ENCODE measurements at places on chromosomes 1 and 21.

DNA sequence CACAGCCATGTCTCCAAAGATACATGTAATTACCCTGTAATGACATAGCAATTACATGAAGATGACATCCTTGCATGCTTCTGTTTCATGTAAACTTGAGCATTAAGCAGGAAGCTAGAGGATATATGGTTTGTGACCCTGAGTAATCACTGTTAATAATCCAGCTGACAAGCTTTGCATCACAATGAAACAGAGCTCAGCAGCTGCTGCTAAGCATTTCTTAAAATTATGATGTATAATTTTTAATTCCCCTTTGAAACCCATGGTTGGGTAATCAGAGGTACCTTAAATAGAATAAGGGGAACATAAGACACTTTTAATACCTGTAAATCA lies 293.5 kb downstream of the NTNG1 start:
- DNase-seq, result no peak

GRCh38 chr1:84876353-84876752 lies 16.7 kb downstream of the LPAR3 start:
- DNase-seq, result no peak

- no peak for DNase-seq
Measured at GRCh38 chr21:34692458-34693020, 23.7 kb downstream of the CLIC6 start.

DNA sequence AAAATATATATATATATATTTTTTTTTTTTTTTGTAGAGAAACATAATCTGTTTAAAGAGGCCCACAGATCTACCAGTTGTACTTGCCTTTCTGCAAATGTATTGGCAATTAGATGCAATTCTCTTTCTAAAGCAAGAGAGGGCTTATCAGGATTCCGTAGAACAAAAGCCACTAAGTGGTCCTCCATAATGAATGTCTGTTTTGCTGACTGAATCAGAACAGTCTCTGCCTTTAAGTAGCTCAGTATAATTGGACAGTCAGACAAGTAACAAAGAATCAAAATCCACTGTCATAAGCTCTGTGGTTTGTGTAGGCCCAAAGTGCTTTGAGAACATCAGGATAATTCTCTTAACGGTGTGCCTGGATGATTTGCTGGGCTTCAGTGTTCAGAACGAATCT lies 17.3 kb downstream of the SARS1 start:
- no peak for DNase-seq

GRCh38 chr1:29133861-29134694 lies 10.4 kb upstream of the TMEM200B start:
- no peak for DNase-seq

DNA sequence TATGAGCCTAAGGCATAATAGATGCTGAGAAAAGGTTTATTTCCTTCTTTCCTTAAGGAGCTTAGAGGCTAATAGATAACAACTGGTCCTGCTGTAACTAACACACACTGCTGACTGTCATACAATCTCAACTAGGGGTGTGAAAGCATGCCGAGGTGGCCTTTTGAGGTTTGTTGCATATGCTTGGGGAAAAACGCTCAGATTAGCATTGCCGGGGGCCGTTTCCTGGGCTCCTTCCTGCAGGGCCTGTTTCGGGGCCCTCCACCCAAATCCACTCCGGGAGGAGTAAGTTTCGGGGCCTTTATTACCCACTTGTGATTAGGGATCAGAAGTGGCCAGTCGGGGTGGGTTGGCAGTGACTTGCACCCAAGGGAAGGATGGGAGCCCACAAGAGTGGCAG lies 27.2 kb upstream of the RCSD1 start:
- DNase-seq, result no peak

- no peak for DNase-seq
Measured at GRCh38 chr1:115712911-115713609, 55.5 kb downstream of the CASQ2 start.

DNA sequence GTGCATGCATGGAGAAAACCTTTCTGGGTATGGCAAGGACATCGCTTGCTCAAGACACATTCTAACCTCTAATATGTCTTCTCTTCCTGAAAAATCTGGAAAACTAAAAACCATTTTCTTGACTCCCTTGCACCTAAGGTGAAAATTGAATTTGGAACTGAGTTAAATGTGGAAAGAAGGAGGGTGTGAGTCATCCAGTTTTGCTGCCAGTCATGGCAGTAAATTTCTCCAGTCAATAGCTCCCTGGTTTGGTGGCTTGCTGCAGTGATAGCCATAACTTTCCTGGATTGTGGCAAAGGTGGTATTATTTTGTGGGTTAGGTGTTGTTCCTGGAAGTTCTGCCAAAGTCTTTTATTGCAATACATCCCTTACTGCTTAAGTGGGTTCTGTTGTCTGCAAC lies 2.5 kb downstream of the ZCCHC17 start:
- no peak for DNase-seq

- no peak for DNase-seq
Measured at GRCh38 chr1:101924700-101925099, 72.0 kb downstream of the OLFM3 start.

DNA sequence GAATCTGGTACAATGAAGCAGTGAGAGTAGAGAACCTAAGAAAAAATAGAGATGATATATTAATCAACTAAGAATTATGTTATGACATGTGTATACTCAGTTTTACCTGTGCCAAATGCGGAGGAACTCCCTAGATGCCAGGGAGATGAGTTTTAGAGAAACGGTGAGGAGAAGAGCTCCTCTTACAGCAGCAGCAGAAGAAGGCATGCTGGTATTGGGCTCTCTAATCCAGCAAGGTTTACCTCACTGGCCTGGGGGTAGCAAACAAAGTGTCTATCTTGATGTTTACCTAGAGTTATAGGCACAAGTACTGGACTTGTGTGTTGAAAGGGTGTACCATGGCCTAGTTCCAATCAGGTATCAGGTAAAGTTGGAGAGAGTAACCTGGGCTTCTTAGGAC lies 28.9 kb upstream of the DEPDC1 start:
- DNase-seq, result no peak

- DNase-seq, result no peak
Measured at GRCh38 chr1:221344693-221345092, 397.2 kb downstream of the DUSP10 start.

- no peak for DNase-seq
Measured at GRCh38 chr1:114008993-114009392, 29.7 kb downstream of the OLFML3 start.

GRCh38 chr1:156065212-156065611 lies 4.3 kb downstream of the RAB25 start:
- DNase-seq, result no peak

DNA sequence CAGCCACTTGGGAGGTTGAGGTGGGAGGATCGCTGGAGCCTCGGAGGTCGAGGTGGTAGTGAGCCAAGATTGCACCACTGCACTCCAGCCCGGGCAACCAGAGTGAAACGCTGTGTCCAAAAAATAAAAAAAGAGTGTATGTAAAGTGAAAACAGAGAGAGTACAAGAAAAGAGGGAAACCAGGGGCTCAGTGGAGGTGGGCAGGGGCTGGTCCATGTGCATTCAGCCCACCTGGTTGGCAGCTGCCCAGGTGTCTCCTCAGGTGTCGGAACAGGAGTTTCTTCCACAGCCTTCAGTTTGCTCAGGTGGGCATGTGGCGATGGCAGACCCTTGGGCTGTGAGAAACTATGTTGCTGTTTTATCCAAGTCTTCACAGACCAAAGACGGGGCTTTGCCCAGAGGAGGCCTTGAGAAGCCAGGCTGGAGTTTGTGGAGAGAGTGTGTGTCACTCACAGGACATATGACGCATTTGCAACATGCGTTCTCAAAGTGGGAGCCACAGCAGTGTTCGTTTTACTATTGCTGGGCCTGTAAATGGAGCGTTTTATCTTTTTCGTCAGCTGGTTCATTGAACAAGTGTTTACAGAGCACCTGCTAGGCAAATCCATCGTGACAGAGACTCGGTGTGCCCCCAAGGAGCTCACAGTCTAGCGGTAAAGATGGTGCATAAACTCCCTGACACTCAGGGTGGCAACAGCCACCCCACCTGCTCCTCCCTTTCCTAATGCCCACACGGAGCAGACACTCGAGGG lies 22.4 kb upstream of the SAMD11 start:
- no peak for DNase-seq
